ENCODE measurements at places on chromosomes 16 and 17. TPM values are rescaled to one million over a fixed set of nuclear protein-coding genes. Genes with fewer than 3 reads are reported as not detected.

Gene AGRP
- total RNA-seq = 7.6 TPM

Gene TAC4
- total RNA-seq = not detected

Gene LGALS9B
- total RNA-seq = not detected

Gene SPATA33
- 10.8 TPM for total RNA-seq

Gene ZNF750
- total RNA-seq = 8.2 TPM

Gene HOXB1
- total RNA-seq = not detected

Gene NT5M
- 1.7 TPM for total RNA-seq

DNA sequence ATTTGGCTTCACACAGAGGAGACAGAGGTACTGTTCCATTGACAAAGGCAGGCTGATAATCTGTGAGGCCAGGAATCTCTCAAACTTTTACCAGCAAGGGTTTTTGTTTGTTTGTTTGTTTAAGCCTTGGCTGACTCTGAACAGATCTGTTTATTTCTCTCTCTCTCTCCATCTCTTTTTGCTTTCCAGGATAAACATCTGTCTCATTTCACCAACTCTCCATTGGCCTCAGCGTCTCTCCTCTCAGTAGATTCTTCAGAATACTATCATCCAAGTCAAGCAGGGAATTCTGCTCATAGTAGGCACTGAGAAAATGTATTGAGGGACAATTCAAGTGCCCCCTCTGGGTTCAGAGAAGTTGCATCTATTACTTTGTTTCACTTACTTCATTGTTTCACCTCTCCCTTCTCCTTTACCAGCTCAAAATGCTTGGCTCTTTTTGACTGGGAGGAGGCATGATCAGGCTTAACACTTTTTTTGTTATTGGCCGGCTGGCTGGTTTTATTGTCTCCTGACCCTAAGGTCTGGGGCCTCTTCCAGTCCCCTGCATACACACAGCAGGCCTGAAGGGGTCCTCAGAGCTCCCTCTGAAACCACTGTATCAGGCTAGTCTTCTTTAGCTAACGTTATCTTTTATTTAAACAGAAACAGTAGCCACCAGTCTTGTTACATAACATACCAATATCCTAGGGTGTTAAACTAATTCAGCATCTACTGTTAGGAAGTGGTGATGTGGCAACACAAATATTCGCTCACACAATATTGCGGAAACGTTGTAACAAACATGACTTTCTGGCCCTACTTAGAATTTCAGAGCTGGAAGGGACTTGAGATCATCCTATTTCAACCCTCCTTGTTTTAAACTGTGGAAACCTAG, 2.0 kb upstream of the YPEL2 start:
- DNase-seq = no peak

DNA sequence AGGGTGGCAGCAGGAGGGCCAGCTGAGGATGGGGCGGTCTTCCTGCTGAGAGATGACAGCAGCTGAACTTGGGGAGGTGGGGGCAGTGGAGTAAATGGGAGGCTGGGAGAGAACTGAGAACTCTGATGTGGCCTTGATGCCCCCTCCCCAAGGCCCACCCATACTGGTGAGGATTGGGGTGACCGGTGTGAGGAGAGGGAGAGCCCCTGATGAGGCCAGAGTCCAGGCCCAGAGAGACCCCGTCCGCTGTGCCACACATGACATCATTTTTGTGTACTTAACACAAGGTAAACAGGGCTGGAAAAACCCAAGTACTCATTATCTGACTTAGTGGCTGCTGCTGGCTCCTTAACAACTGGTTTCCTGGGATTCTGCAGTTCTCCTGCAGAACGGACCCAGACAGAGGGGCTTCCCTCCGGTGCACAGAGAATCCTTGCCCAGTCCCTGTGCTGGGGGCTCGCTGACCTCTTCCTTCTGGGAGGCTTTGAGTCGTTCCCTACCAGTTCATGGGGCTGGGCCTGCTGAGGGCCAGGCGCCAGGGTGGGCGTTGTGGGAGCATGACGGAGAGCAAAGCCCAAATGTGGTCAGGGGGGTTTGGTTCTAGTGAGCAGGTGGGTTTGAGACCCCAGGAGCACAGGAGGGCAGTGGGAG, 207.6 kb downstream of the RAB11FIP4 start:
- no peak for DNase-seq

DNA sequence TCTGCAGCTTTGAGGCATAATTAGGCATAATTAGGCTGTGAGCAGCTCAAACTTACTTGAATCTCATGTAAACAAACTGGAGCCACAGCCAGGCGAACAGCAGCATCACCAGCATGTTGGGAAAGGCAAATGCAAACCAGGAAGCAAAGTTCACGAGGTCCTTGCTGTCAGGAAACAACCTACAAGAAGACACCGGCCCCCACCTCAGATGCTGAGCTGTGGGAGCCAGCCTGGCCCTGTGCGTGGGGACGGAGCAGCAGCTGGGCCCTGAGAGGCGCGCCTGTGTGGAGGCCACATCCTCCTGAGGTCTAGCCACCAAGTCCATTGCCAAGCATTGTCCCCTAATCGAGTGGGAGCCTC, 12.2 kb downstream of the SLC13A5 start:
- DNase-seq = no peak

DNA sequence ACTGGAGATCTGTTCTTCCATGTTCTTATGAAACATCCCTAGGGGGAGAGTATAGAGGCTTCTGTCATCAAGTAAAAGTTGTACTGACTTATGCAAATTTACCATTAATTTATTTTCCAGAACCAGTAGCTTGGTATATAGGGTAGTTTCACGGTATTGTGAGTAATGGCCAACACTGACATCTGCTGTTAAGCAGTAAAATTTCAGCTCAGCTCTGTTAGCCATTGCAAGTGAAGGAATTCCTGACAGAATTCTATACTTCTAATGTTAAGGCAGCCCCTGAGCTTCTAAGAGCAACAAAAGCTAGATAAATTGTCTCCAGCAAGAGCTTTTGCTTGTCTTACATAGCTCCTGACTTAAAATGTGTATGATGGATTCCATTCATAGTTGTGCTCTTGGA, 613.5 kb upstream of the C16orf82 start:
- no peak for DNase-seq

- DNase-seq = no peak
Measured at GRCh38 chr16:58678716-58679115, 5.9 kb downstream of the SLC38A7 start.

DNA sequence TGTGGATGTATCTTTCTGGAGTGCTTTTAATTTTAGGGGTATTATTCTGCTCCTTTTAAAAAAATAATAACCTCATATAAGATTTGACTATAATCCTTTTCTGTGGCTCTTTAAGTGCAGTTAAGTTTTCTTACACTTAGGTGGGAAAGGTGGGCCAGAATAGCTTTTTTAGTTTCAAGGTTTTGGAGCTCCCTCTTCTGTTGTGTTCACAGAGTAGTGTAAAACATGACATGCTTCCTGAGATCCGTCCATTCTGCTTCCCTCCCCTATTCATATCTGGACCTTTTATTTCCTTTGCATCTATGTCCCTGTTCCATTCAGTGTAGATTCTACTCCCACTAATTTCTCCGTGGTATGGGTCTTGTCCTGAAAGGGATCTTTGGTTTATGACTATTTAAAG, 12.8 kb downstream of the LRRC36 start:
- DNase-seq = no peak

DNA sequence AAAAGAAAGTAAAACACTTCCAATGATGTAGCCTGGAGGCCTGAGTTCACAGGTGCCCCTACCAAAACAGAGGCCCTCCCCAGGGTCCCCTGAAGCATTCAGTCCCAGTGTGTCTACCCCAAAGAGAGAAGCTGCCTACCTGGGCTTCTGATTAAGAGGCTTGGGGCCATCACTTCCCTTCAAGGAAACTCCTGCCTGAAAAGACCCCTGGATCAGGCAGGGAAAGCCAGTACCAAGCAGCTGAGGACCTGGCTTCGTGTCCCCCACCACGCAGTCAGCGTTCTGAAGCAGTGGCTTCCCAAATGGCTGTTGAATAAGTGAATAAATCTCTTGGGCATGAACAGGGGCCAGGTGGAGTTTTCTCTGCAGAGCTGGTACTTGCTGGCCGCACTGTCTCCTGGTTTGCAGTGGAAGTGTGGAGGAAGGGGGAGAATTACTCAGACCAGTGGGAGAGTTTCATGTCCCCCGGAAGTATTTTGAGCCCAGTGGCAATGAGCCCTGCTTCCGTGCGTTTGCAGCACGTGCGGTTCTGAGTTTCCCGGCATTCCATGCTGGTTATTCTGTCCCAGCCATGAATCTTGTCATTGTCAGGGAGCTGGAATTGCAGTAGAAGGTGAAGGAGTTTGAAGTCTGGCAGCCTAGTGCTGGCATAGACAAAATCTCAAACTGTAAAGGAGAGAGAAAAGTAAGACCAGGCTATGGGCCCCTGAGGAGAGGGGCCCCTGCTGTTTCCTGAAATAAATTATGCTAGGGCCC, 27.0 kb downstream of the RMI2 start:
- DNase-seq = no peak

GRCh38 chr16:50368410-50369132, at the start of gene BRD7:
BRD7 (minus strand) TSS chr16:50368988; CDS start chr16:50368774, 214 bp downstream.
- peak; percentile 95 for DNase-seq

GRCh38 chr17:44381810-44382305, 7.6 kb downstream of the ITGA2B start:
- no peak for DNase-seq

- no peak for DNase-seq
Measured at GRCh38 chr17:77831474-77832179, 126.9 kb upstream of the TNRC6C start.

GRCh38 chr16:3767333-3767986, 50.1 kb upstream of the TRAP1 start:
- DNase-seq = no peak

DNA sequence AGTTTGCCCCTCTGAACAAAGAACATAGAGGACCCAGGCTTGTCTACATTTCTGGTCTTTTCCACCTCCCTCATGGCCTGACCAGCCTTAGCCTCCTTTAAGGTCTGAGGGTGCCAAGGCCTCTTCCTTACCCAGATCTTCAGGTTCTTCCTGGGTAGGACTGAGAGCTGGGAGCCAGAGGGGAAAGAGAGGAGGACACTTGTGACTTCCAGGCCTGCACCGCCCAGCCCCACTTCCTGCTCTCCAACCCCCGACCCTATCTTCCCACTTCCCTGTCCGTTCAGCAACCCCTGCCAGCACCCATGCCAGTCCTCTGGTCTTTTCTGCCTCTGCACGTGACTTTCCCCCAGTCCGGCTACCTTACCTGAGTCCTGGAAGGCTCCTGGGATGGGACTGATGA, 534 bp downstream of the PRSS36 start:
- peak; percentile 29 for DNase-seq

GRCh38 chr16:82758406-82758805, 131.6 kb downstream of the CDH13 start:
- DNase-seq = no peak

GRCh38 chr16:11677451-11677951, 9.2 kb downstream of the SNN start:
- no peak for DNase-seq

- no peak for DNase-seq
Measured at GRCh38 chr17:59357929-59358328, 26.5 kb downstream of the YPEL2 start.

- DNase-seq = no peak
Measured at GRCh38 chr17:73138541-73139138, 26.2 kb upstream of the SSTR2 start.

GRCh38 chr16:56237451-56237930, 46.2 kb downstream of the GNAO1 start:
- no peak for DNase-seq

DNA sequence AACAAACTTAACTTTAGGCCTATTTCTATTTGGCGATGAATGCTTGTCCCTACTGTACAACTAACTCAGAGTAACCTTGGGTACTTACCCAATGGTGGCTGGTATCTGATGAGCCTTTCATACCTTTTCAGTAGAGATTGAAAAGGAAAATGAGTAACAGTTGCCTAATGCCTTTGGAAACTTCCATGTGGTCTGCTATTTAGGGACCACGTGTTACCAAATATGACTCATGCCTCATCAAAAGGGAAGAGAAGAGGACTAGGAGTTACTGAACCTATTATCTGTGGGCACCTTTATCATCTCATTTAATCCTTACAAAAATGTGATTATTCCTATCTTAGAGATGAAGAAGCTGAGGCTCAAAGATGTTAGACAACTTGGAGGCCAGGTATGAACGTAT, 8.1 kb downstream of the MYOCD start:
- no peak for DNase-seq

GRCh38 chr17:20975566-20975965, 67.2 kb downstream of the USP22 start:
- DNase-seq = no peak

DNA sequence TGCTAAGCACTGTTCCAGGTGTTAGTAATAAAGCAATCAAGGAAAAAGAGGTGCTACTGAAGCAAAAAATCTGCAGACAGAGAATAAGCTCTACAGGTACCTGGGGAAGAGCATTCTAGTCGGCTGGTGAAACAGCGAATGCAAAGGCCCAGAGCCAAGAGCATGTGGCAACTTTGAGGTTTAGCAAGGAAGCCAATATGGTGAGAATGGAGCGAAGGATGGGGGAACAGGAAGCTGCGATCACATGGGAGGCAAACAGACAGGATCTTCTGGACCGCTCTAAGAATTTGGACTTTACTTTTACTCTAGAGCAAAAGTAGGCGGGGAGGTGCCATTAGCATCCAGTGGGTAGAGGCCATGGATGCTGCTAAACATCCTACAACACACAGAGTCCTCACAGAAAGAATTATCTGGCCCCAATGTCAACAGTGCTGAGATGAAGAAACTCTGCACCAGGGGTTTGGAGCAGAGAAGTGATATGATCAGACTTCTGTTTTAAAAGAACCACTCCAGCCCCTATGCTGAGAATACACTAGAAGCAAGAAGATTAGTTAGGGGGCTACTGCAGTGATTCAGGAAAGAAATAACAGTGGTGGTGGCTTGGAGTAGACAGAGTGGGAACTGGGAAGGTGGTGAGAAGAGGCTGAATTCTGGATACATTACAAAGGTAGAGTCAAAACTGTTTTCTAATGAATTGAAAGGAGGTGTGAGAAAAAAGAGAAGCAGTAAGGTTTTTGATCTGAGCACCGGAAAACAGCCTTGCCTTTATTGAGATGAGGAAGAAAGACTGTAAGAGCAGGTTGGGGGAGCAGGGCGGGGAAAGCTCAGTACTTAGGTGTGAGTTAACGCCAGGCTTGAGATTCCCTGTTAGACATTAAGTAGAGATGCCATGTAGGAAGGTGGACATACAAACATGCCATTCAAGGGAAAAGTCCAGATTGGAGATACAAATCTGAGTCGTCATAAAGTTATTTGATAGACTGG, 11.0 kb downstream of the EFTUD2 start:
- DNase-seq = peak; percentile 32

- peak; percentile 78 for DNase-seq
Measured at GRCh38 chr17:49252148-49252695, 21.6 kb upstream of the PHOSPHO1 start.

GRCh38 chr16:67884-68789, 4.3 kb downstream of the RHBDF1 start:
- no peak for DNase-seq
